ENCODE measurements at places on chromosomes 6 and 20.

GRCh38 chr6:31114970-31115849 is 610 bp downstream of the PSORS1C1 start:
- peak; percentile 84 for DNase-seq

- peak; percentile 51 for DNase-seq
These were observed 18.4 kb upstream of the PTPRK start for GRCh38 chr6:128538763-128539162.

DNA sequence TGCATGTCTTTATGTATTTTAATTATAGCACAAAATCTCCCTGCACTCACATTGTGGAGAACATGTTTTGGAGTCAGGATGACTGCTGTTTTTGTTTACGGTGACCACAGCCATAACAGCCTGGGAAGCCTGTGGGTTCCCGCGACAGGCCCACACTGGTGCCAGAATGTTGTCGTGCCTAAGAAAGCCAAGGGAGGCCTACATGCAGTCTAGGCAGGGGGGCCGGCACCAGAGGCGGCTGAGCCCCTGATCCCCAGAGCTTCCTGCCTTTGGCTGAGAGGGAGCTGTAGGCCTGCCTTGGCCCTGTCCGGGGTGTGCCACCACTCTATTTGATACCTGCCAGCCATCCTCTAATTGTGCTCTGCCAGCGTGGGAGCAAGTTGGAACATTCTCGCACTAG is 46.7 kb downstream of the TBC1D7 start:
- DNase-seq = no peak

GRCh38 chr20:57908704-57909630 is 199.2 kb upstream of the PMEPA1 start:
- DNase-seq = no peak

Measured in GM23248 (cell line).